ENCODE measurements at places on chromosomes 5 and 9. TPM values are rescaled to one million over a fixed set of nuclear protein-coding genes. Genes with fewer than 3 reads are reported as not detected.

- DNase-seq, result no peak
Observed at GRCh38 chr9:88614359-88614758, 79.4 kb downstream of the NXNL2 start.

Gene ENTREP1
- 20.0 TPM for total RNA-seq

DNA sequence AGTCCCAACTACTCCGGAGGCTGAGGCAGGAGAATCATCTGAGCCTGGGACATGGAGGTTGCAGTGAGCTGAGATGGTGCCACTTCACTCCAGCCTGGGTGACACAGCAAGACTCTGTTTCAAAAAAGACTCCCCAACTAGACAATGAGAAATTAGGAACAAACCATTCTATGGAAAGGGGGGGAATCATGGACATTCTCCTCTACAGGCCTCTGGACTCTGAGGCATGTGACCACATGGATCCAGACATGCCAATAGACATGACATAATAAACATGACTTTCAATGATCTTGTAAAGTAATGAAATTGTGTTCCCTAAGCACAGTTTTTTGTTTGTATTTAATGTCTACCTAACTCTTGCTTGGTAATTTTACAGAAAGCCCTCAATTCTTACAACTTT lies 8.8 kb downstream of the HOMER1 start:
- no peak for DNase-seq

- DNase-seq, result no peak
Observed at GRCh38 chr9:89144238-89144637, 34.4 kb downstream of the SHC3 start.

GRCh38 chr9:129557192-129558036 lies 63.5 kb downstream of the C9orf50 start:
- peak; percentile 40 for DNase-seq

GRCh38 chr9:89923961-89924504 lies 319.2 kb downstream of the GADD45G start:
- DNase-seq, result no peak

Gene SPINK6
- not detected for total RNA-seq

DNA sequence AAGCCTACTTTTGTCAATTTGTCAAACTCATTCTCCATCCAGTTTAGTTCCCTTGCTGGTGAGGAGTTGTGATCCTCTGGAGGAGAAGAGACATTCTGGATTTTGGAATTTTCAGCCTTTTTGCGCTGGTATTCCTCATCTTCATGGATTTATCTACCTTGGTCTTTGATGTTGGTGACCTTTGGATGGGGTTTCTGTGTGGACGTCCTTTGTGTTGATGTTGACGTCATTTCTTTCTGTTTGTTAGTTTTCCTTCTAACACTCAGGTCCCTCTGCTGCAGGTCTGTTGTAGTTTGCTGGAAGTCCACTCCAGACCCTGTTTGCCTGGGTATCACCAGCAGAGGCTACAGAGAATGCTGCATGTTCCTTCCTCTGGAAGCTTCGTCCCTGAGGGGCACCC lies 71.2 kb downstream of the P4HA2 start:
- no peak for DNase-seq

DNA sequence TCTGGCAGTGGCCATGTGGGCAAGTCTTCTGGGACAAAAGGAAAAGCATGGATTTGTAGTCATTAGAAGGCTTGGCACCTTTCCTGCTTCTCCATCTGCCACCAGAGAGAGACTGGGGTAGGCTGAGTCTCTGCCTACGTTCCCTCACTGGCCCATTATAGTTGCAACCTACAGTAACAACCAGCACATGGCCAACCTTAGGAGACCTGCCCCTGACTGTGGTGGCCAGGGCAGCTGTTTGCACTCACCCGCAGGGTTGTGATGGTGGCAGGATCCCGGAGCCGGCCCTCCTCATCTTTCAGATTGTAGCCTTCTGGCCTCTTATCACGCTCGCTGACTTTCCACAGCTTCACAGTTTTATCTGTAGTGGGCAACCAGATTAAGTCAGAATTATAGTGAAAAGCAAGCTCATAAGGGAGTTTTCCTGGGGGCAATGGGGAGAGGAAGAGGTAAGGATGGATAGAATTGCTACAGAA lies 174.9 kb upstream of the GPR151 start:
- DNase-seq, result no peak

Gene OTP
- not detected for total RNA-seq

Gene TUSC1
- 14.1 TPM for total RNA-seq

Gene QSOX2
- 8.3 TPM for total RNA-seq

Gene CTSV
- not detected for total RNA-seq

DNA sequence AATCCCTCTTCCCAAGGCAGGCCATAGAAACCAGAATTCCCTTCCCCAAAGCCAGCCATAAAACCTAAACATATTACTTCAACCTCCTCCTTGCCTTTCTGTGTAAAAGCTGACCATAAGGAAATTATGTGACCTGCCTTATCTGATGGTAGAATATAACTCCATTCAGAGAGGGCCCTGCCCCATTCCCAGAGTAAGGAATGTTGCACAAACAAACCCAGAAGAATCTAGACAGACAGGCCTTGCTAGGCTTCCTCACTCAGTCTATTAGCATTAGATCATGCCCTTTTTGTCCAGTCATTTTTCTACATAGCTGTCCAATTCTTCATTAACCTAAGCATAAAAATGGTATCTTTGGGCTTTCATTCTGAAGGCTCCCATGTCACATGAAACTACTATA lies 17.8 kb upstream of the IFNB1 start:
- DNase-seq, result no peak

DNA sequence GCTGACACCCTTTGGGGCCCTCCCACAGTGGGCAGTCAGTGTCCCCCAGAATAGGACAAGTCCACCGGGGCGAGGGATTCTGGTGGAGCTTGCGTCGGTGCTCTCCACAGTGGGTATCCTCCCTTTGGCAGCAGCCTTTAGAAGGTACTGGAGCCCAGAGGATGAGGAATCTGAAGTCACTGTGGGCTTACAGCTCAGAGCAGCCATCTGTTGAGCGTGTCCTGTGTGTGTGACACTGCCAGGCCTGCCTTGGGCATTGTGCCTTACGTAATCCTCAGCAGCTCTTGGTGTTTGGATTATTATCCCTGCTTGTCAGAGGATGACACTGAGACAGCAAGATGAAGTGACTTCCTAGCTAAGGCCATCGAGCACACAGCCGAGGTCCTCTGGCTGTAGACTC lies 12.6 kb downstream of the URM1 start:
- no peak for DNase-seq

DNA sequence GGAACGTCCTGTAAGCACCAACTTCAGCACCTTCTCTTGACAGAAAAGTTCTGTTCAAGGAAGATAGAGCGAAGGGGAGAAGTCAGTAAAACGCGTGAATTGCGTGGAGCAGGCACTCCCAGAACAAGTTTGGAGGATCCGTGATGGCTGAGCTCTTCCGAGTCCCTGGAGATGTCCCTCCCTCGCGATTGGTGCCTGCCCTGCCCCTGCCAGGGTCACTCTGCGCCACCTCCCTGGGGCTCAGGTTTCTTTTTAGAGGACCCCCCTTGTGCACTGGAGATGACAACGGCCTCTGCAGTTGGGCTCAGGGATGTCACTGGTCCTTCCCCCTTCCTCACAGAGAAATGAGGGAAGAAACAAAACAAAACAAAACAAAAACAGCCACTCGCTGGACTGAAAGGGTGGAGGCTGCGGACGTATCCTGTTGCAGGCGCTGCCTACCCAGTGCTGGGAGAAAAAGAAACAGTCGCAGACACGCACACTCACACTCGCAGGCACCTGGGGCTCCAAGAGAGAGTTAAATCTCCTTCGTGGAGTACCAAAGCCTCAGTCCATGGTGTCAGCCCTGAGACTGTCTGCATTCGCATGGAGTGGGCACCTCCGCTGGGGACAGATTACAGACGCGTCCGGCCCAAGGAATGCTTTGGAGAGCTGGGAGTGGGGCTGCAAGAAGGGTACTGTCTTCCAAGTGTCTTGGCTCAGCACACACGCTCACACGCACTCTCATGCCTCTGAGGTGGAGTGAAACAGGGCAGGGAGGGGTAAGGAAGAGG lies 512.7 kb downstream of the SLCO4C1 start:
- DNase-seq, result no peak

Gene BTNL8
- 0.41 TPM for total RNA-seq

- DNase-seq, result no peak
Observed at GRCh38 chr5:131610198-131611063, 24.6 kb downstream of the RAPGEF6 start.

GRCh38 chr5:31948006-31948405 lies 226.1 kb downstream of the GOLPH3 start:
- no peak for DNase-seq

DNA sequence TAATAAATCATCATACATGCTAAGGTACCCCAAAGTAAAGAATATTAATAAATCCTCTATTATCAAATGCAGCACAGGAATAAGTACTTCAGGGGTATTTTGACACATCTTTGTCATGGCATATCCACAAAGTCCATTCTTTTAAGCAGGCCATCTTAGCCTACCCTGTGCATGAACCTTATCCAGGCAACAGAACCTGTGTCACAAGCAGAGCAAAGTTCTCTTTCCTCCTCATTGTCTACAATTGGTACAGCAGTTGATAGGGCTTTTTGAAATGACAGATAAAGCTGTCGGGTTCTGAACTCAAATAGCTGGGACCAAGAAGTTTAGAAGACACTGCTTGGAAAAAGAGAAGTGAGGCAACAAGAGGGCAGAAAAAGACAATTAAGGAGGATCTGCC lies 30.8 kb upstream of the PURA start:
- DNase-seq, result no peak

DNA sequence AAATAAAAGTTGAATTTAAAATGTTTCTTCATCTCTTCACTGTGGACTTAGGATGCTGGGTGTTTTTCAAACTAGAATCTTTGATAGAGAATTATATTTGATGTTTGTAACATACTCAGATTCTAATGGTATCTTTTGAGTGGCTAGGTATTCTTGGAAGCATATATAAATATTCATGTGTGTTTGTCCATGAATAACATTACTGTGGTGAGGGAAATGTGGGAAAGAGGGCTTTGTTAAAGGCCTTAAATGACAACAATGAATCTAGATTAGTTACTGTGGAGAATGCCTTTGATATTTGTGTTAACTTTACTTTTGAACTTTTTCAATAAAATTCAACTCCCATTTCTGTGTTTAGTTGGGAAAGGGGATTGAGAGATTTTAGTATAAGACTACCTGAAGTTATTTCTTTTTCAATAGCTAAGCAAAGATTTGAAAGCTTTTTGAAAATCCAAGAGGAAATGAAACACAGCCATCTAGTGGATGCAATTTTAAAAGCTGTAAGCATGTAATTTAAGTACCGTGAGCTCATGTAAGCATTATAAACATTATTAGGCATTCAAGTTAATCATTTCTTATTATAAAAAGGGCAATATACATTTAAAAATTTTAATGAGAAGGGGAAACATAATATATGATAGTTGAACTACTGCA lies 69.6 kb downstream of the CCDC171 start:
- no peak for DNase-seq

DNA sequence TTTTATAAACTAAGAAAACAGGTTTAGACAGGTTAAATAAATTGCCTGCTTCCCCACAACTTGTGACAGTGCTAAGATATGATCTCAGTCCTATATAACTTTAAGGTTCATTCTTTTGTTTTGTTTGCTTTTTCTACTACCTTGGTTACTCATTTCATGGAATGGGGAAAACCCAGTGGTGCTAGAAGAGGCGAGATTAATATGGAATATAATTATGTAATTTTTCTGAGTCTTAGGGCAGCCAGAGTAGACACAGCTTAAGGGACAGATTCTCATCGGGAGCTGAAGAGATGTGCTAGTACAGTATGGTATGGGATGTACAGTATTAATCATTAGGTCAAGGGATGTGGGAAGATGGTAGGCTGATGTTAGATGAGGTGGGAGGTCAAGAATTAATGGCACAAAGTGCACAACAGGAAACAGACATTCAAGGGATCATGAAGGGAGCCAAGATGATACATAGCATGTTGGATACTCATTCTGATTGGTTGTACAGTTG lies 6.2 kb downstream of the TRIM32 start:
- no peak for DNase-seq

GRCh38 chr5:177085985-177086653 lies 596 bp upstream of the FGFR4 start:
- DNase-seq, result no peak

DNA sequence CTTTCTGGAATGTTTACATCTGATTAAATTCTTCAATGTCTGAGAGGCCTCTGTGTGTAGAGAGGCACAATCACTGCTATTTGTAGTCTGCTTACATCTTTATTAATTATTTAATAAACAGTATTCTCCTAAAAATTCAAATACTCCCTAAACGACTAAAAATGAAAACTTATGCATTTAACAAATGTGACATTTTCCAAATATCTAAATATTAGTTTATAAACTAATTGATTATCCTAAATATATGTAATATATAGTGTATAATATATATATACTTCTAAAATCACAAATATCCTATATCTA lies 57.7 kb upstream of the ZBED3 start:
- no peak for DNase-seq

- peak; percentile 73 for DNase-seq
Observed at GRCh38 chr5:78908173-78909061, 76.7 kb downstream of the ARSB start.

- DNase-seq, result no peak
Observed at GRCh38 chr5:165665735-165666400, 2160.4 kb downstream of the MAT2B start.

DNA sequence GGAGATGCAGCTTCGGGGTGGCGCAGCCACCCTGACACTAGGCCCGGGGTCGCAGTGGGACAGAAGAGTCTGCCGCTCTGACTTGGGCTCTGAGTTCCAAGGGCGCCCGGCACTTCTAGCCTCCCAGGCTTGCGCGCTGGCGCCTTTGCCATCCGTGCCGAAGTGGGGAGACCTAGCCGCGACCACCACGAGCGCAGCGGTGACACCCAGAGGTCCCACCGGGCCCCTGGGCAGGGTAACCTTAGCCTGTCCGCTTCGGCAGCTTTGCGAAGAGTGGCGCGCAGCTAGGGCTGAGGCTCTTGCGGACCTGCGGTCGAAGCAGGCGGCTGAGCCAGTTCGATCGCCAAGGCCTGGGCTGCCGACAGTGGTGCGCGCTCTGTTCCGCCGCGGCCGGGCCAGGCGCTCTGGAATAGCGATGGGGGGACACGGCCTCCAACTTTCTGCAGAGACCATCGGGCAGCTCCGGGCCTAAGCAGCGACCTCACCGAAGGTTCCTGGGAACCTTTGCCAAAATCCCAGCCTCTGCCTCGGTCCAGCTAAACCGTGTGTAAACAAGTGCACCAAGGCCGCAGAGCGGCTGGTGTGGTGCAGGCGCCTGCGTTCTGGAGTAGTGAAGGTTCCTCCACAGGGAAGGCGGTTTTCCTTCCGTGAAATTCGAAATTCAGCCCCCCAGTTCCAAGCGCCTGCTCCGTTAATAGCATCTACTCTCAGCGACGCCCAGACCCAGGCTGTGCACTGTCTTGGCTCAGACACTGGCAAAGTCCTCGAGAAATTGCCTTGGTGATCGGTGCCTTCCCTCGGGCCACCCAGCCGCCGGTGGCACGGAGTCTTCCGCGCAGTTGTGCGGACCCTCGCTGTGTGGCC lies 7.4 kb downstream of the TLX3 start:
- DNase-seq, result no peak

GRCh38 chr9:34518110-34518616 lies 4.6 kb downstream of the ENHO start:
- DNase-seq, result no peak

Gene GABRA1
- total RNA-seq, result not detected

Gene NPR3
- 10.6 TPM for total RNA-seq

GRCh38 chr9:5688109-5688508 lies 59.2 kb downstream of the RIC1 start:
- DNase-seq, result no peak

Gene FRMD3
- 98.9 TPM for total RNA-seq

- DNase-seq, result no peak
Observed at GRCh38 chr5:39331861-39332381, 32.4 kb downstream of the C9 start.

Gene TEX48
- not detected for total RNA-seq
